Smooth muscle cell of bladder (primary cell): ENCODE measurements at places on chromosomes 6 and 20. TPM values are rescaled to one million over a fixed set of nuclear protein-coding genes. Genes with fewer than 3 reads are reported as not detected.

GLP1R gene
- total RNA-seq: not detected in 2 replicates

TBXT gene
- not detected in 2 replicates for total RNA-seq

F13A1 gene
- not detected in 2 replicates for total RNA-seq

SLC2A10 gene
- total RNA-seq: 62.2 and 112 TPM in 2 replicates

BLOC1S5 gene
- total RNA-seq: 13.2 and 14.6 TPM in 2 replicates

HRH3 gene
- not detected in 2 replicates for total RNA-seq

FGD2 gene
- not detected in 2 replicates for total RNA-seq

PROKR2 gene
- total RNA-seq: not detected in 2 replicates
